ENCODE measurements at places on chromosomes 5 and 9.

GRCh38 chr5:178778919-178779318 lies 48.5 kb upstream of the ZNF354A start:
- no peak for DNase-seq

GRCh38 chr5:125582352-125582751 lies 835.9 kb upstream of the ZNF608 start:
- no peak for DNase-seq

DNA sequence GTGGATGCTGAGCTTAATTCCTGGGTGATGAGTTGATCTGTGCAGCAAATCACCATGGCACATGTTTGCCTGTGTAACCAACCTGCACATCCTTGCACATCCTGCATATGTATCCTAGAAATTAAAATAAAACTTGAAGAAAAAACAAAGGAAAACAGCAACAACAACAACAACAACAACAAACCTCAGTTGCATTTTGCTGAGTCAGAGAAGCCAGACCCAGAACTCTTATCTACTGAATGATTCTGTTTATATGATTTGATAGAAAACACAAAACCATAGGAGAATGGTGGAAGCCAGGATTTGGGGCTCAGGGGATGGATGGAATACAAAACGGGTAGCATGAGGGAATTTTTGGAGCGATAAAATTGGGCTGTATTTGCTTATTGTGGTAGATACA lies 215.8 kb upstream of the PPP1R2B start:
- DNase-seq, result no peak

GRCh38 chr5:142878638-142879037 lies 108.5 kb downstream of the ARHGAP26 start:
- DNase-seq, result no peak

DNA sequence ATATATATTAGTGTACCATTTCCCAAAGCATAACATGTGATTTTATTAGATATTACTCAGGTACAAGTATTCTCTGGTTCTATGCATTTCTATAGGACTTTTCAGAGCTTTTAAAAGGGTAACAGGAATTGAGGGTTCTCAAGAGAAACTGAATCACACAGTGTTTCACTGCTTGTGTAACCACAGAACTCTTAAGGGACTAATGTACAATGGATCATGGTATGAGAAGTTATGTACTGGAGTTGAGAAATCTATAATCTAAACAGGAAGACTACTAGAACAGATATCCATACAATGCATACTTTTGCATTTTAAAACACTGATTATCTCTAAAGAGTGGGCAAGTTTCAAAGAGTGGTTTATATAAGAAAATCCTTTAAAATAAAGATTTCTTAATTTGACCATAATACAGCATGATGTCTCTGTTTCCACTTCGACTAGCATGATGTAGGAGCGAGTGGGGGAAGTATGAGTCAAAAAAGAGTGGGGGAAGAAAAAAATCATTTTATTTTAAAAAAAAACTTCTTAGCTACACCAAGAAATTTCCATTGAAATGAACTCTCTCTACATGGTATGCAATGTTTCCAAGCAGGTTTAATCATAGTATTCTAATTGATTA lies 183.5 kb downstream of the RFX3 start:
- no peak for DNase-seq

DNA sequence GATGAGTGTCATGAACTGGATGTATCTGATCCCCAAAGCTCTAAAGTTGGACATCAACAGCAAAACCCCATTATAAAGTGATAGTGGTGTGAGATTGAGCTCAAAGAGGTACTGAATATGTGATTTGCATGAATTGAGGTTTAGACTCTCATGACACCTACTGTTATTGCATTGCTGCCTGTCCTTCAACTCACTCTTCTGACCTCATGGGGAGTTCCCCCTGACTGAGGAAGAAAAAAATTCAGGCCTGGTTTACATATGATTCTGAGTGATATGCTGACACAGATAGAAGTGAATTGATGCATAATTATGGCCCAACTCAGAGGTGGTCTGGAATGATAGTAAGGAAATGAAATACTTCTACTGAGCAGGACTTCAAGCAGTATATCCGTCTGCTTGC lies 76.2 kb upstream of the CHD1 start:
- DNase-seq, result no peak

GRCh38 chr9:136694163-136694871 lies 7.1 kb upstream of the AGPAT2 start:
- DNase-seq, result peak; percentile 71

DNA sequence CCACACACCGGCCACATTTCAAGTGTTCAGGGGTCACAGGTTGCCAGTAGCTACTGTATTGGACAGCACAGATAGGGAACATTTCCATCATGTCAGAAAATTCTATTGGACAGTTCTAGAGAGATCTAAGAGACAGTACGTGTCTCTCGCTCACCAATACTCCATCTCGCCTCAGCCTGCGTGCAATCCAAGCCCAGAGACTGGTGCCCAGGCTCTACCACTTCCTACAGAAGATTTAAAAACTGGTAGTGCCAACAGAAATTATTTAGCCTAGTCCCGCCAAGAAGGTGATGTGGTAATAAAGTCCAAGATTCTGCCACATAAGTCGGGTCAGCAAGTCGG lies 390 bp upstream of the SNX2 start:
- no peak for DNase-seq

- no peak for DNase-seq
These were observed 34.3 kb downstream of the GPR107 start for GRCh38 chr9:130088051-130088450.

- no peak for DNase-seq
These were observed 94.1 kb downstream of the NSG2 start for GRCh38 chr5:174139623-174140022.

DNA sequence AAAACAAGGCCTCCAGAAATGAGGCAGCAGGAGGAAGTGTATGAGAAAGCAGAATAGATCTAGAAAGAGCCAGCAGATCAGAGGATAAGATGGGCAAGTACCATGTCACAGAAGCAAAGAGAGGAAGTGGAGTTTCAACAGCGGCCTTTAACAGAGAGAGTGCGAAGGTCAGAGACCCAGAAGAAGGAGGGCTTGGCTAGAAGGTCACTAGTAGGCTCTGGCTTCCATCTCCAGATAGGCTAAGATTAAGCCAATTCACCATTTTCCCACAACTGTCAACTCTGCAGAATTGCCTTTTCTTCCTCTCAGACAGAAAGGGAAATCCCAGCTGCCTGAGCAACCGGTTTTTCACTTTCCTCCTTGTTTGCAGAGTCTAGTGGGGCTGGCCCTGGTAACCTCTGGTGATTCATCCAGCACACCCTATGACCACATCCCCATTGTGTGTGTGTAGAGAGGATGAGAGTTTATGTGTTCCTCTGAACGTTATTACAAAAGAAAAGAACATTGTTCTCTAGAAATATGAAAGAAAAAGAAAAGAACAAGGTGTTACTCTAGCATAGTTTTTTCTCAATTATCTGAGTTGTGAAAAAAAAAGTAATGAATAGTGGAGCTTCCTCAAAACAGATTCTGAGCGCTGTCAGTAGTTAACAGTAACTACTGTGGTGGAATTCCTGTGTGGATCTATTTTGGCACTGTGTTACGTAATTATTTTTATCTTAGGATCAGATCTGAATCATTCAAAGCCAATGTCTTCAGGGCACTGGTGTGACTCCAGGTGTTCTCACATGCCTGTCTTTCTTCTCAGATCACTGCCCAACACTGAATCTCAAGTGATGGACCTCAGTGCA lies 220.4 kb downstream of the ARRDC3 start:
- no peak for DNase-seq

- DNase-seq, result no peak
These were observed 42.8 kb downstream of the TEK start for GRCh38 chr9:27151693-27152404.
